ENCODE measurements at places on chromosomes 12 and 14.

- DNase-seq = no peak
Measured at GRCh38 chr12:70338531-70338930, 27.6 kb upstream of the KCNMB4 start.

GRCh38 chr14:38206689-38207376, 871 bp upstream of the SSTR1 start:
- DNase-seq = no peak

- no peak for DNase-seq
Measured at GRCh38 chr14:105060751-105061427, 4.3 kb downstream of the GPR132 start.

DNA sequence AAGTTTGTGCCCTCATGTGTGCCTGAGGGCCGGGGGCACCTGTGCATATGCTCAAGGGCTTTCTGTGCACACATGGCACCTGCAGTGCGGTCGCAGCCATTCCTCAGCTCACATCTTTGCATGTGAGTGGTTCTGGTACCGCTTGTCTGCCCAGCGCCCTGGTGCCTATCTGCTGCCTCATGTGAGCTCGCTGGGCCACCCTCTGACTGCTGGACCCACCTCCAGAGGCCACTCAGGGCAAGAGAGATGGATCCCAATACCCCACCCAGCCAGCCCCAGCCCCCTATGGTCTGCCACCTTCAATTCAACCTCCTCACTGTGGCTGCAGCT, 5.4 kb upstream of the AMN start:
- no peak for DNase-seq

GRCh38 chr12:31850268-31850667, 108.9 kb upstream of the RESF1 start:
- no peak for DNase-seq

- no peak for DNase-seq
Measured at GRCh38 chr14:81474148-81474492, 59.5 kb downstream of the SEL1L start.

GRCh38 chr14:68807148-68807600, 14.3 kb upstream of the ZFP36L1 start:
- DNase-seq = no peak

DNA sequence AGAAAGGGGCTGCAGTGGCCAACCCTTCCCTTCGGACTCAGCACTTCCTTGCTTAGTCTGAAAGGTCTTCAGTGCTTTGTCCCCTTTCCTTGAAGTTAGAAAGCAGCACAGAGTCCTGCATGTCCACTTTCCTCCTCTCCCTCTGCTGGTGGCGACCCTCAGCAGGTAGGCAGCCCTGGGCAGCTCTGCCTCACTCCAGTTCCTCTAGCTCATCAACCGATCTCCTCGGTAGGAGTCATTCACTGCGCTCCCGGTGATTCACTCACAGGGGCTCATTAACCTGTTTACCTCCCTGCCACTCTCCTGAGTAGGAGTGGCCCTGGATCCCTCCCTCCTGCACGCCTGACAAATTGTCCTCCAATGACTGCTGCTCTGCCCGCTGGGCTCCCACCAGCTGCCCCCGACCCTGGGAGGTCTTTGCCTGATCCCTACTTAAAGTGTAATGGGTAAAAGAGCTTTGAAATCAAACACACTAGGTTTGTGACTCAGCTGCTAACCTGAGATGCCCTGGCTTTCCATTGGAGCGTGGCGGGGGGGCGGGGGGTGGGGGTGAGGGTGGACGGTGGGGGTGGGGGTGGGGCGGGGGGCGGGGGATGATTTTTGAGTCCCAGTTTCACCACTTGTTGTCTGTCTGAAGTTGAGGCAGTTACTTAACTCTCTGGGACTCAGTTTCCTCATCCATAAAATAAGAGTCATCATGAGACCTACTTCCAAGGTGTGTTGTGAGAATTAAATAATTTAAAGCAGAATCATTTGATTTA, 4.2 kb downstream of the SCNN1A start:
- DNase-seq = peak; percentile 82

- no peak for DNase-seq
Measured at GRCh38 chr12:12467688-12468261, 94.9 kb downstream of the DUSP16 start.

GRCh38 chr14:98198385-98198784, 1073.6 kb downstream of the BCL11B start:
- no peak for DNase-seq

- DNase-seq = no peak
Measured at GRCh38 chr14:21077672-21078071, 7.6 kb downstream of the ARHGEF40 start.

DNA sequence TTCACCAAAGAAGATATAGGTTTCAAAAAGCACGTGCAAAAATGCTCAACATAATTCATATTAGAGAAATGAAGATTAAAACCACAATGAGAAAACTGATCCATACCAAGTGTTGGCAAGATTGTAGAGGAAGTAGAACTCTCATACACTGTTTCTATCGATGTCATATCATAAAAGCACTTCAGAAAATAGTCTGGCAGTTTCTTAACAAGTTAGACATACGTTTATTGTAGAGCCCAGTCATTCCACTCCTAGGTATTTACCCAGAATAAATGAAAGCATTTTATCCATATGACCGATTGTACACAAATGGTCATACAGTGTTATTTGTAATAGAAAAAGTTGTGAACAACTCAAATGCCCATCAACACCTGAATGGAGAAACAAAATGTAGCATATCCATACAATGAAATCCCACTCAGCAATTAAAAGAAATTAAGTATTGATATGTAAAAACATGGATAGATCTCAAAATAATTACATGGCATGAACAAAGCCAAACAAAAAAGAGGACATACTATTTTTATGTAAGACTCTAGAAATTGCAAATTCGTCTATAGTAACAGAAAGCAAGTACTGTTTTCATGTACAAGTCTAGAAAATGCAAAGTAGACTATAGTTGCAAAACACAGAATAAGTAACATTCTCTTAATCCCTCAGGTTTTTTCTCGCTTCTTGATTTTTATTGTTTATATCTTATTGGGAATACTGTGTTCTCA, 41.0 kb downstream of the USP15 start:
- no peak for DNase-seq

GRCh38 chr12:121461048-121461447, 61.1 kb downstream of the RNF34 start:
- DNase-seq = no peak

- no peak for DNase-seq
Measured at GRCh38 chr12:30043151-30043847, 259.6 kb upstream of the TMTC1 start.

GRCh38 chr12:6827982-6828780, at the start of gene P3H3:
Gene P3H3, plus strand, starts transcription at chr12:6828407. Its CDS starts 34 bp downstream, at chr12:6828441.
- DNase-seq = no peak

GRCh38 chr12:117583677-117584225, 222.3 kb upstream of the NOS1 start:
- DNase-seq = no peak

DNA sequence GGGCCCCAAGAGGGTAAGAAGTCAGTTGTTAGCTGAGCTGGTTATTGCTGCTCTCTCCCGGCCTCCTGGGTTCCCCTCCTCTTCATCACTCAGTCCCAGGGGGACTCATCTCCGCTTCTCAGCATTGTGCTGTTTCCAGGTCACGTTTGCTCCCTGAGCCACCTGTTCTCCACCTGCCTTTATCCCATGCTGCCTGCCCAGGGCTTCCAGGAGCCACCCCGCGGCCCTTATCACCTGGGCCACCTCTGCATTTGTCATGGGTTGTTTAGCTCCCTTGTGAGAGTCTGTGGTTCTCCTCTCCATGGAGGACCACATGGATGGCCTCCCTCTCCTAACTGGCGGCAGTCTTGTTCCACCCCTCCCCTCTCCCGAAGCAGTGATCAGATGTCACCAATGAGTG, 36.0 kb downstream of the SYNDIG1L start:
- no peak for DNase-seq

DNA sequence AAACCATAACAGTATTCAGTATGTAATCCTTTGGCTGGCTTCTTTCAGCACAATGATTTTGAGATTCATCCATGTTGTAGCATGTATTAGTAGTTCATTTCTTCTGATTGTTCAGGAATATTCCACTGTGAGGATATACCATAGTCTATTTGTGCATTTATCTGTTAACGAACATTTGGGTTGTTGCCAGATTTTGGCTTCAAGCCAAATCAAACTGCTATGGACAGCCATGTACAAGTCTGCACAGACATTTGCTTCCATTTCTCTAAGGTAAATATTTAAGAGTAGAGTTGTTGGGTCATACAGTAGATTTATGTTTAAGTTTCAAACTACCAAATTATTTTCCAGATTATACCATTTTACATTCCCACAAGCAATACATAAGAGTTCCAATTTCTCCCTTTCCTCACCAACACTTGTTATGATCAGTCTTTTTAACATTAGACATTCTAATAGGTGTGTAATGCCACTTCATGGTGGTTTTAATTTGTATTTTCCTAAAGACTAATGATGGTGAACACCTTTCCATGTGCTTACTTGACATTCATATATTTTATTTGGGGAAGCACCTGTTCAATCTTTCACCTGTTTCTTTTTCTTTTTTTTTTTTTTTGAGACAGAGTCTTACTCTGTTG, 56.6 kb downstream of the ZFYVE21 start:
- DNase-seq = no peak

- no peak for DNase-seq
Measured at GRCh38 chr14:105501504-105502291, 10.7 kb downstream of the TEDC1 start.

- DNase-seq = no peak
Measured at GRCh38 chr14:102028733-102029132, 58.1 kb downstream of the HSP90AA1 start.

- DNase-seq = no peak
Measured at GRCh38 chr14:80781972-80782367, 159.6 kb downstream of the CEP128 start.

DNA sequence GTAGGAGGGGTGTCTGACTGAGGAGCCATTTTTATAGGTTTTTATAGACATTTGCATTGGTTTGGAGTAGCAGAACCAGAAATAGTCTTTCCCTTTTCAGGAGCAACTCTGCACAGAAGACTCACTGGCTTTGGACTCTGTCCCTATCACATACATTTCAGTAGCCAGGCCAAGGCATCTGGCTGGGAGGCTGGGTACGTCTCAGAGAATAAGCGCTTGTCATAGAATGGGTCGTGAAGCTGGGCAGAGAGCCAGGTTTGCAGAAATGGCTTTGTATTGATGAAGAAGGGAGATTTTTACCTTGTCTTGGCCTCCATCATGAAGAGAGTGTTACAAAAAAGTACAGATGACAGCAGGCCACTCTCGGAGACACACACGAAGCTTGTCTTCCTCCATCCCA, 98.6 kb downstream of the CACNA1C start:
- DNase-seq = no peak

DNA sequence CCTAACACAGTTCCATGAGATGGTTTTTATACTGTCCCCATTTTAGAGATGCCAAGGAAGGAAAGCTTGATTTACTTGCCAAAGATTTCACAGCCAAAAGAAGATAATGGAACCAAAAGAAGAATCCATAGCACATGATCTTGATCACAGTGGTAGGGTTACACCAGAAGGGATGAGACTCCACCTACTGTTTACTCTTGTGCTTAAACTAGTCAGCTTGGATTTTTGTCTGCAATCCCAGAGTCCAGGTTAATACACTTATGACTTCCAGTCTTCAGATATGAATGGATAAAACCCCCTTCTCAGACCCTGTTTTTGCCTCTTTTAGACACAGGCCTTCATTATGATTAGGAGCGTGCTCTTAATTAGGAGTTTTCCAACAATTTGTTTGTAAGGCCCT, 454.2 kb downstream of the AEBP2 start:
- DNase-seq = no peak

DNA sequence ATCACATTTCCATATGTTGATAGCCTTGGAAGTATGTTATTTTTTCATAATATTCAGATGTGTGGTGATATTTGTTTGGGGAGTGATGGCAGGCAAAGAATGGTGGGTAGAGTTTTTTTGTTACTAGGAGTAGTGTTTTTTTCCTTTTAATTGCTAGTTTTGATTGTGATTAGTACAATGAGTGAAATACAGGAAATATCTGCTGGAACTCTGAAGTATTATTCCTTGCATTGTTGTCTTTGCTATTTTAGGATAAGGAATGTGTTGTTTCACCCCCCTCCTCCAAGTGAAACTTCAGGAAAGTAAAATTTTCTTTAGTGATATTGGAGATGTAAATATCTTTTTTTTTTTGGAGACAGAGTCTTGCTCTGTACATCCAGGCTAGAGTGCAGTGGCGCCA, 105.4 kb downstream of the DIP2B start:
- no peak for DNase-seq

DNA sequence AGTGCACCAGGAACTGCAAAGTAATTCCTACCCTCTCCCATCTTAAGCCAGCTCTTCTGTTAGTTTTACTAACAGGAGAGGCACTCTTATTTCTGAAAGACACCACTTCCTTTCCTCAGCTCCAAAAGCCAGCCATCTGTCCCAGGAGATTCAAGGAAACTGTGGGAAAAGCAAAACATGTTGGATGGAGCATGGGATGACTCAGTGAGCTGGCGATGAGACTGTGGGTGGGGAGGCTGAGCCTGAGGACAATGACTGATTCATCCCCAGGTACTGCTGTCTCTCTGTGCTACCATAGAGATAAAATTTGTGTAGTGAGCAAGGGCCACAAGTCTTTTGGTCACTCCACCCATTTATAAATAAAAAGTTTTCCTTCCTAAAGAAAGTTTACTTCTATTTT, 141.4 kb downstream of the MYRFL start:
- DNase-seq = no peak

DNA sequence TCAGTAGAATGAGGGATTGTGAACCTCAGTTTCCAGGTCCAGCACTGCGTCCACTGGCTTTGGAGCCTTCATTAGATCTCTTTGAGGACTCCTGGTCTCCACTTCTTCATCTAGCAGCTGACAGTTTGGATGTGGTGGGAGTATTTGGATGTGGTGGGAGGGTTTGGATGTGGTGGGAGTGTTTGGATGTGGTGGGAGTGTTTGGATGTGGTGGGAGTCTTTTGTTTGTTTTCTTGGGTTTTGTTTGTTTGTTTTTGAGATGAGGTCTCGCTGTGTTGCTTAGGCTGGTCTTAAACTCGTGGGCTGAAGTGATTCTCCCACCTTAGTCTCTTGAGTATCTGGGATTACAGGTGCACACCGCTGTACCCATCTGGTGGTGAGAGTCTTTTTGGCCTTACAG, 64.7 kb downstream of the IFT43 start:
- DNase-seq = no peak

DNA sequence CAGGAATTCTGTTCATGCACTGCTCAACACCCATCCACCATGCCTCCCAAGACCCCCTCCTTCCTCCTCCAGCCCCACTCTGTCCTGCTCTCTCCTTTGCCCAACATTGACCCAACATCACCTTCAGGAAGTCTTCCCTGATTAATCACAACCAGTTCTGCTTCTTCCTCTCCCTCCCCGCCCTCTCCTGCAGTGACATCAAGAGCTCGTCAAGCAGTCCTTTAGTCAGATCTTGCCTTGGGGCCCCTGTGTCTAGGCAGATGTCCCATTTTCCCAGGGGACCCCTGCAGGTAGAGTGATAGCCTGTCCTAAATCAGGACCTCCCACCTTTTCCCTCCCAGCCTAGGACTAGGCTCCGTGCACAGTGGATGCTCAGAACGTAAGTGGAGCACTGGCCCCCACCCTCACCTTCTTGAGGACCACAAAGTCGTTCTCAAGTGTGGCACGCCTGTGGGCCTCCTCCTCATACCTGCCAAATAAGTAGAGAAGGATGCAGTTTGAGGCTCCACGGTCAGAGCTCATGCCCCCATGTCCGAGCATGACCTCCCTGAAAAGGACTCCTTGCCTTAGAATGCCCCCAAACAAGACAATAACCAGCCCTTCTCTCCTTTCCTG, 2.3 kb downstream of the KRT78 start:
- DNase-seq = no peak

GRCh38 chr12:115657081-115658013, 620.1 kb downstream of the MED13L start:
- DNase-seq = no peak

GRCh38 chr12:93297536-93297935, 80.2 kb upstream of the NUDT4 start:
- DNase-seq = no peak

- DNase-seq = no peak
Measured at GRCh38 chr12:51593021-51593420, 2.0 kb downstream of the SCN8A start.

Measured in iPS DF 6.9 (cell line).